ENCODE measurements at places on chromosomes 3 and 15.

DNA sequence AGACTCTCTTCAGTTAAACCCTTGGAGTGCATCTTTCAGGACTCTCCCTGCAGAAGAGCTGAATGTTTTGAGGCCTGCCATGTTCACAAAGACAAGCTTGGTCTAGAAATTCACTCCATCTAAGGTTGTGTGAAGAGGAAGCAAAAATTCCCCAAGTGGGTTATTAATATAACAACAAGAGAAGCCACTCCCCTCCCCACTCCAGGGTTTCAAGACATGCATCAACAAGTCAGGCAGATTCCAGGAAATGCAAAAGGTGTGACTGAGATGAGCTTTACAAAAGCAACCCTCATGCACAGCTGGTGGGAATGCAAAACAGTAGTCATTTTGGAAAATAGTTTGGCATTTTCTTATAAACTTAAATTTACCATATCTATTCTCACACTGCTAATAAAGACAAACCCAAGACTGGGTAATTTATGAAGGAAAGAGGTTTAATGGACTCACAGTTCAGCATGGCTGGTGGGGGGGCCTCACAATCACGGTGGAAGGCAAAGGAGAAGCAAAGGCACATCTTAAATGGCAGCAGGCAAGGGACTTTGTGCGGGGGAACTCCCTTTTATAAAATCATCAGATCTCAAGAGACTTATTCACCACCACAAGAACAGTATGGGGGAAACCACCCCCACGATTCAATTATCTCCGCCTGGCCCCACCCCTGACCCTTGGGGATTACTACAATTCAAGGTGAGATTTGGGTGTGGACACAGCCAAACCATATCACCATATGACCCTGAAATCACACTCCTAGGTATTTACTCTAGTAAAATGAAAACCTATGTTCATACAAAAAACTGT lies 31.3 kb downstream of the TARS3 start:
- DNase-seq, result no peak

GRCh38 chr15:45128971-45129639 lies 574 bp downstream of the DUOXA1 start:
- DNase-seq, result no peak

DNA sequence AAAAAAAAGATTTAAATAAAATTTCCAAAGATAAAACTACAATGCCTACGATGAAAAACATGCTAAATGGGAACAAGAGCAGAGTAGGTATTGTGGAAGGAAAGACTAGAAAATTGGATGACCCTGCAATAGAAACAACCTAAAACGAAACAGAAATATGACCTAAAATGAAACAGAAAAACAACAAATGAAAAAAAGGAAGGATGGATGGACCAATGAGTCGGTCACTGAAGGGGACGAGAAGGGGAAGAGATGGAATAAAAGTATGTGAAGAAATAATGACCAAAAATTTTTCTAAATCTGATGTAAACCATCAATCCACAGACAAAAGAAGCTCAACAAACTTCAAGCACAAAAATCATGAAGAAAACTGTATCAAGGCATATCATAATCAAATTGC lies 44.8 kb downstream of the TBC1D2B start:
- no peak for DNase-seq

- DNase-seq, result no peak
These were observed 736.8 kb downstream of the MCTP2 start for GRCh38 chr15:94968133-94968532.

GRCh38 chr3:139238281-139239030 lies 105.4 kb upstream of the MRPS22 start:
- no peak for DNase-seq

DNA sequence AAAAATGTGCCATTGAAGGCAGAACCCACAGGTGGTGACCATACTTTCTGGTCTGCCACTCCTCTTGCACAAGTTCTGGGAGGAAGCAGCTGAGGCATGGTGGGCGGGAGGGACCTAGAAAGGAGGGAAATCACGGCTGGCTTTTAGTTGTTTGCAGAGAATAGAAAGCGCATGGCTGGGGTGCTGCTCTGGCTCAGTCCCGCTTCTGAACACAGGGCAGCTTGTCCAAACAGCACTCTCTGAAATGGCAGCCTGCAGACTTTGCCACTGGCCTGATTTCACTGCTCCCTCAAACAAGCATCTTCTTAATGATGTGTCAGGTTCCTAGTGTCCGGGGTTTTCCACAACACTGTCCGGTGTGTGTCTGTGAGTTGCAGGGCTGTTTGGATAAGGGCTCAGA lies 76.7 kb downstream of the AAGAB start:
- DNase-seq, result no peak

DNA sequence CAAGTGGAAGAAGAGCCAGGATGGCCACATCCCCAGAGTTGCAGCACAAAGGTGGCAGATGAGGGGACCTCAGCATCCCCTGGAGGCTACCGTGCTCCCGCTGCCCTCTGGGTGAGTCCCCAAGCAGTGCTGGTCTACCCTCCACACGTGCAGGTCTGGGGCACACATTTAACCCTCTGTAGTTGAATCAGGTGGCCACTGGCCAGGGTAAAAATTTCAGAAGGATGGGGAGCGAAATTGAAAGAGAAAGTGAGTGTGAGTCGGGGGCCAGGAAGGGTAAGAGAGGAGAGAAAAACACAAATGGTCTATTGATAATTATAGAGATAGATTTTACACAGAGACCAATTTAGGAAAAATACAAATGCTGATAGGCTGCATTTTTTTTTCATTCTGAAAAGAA lies 139.5 kb upstream of the EIF1B start:
- DNase-seq, result no peak

DNA sequence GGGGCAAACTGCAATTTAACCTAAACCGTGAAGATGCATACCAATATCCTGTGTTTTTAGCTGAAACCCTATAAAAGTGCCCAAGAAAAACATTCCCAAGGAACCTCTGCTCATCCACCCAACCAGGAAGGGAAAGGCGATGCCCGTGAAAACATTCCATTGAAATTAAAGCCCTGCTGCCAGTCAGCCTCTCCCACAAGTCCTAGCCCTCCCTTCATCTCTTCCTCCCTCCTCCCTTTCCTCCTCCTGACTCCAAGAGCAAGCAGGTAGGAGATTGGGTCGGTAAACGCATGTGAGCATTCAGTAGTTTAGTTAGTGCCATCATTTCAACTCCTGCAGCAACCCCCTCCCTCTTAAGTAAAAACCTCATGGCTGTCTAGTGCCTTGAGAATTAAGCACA lies 27.7 kb downstream of the HES1 start:
- DNase-seq, result no peak

DNA sequence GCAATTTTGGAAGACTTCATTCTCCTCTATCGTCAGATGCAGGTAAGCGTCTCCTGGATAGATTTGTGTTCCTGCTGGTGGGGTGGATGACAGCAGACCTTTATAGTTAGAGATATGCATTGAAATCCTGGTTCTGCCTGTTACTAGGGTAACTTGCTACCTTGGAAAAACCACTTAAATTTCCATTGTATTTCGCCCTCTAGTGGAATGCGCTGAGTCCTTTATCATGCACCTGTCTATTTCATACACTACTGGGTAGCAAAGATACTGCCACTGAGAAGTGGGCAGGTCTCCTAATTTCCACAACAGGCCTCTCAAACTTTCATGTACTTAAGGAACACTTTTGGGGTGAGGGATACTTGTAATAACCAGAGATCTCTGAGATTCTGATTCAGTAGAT lies 209.5 kb upstream of the SUCLG2 start:
- no peak for DNase-seq

DNA sequence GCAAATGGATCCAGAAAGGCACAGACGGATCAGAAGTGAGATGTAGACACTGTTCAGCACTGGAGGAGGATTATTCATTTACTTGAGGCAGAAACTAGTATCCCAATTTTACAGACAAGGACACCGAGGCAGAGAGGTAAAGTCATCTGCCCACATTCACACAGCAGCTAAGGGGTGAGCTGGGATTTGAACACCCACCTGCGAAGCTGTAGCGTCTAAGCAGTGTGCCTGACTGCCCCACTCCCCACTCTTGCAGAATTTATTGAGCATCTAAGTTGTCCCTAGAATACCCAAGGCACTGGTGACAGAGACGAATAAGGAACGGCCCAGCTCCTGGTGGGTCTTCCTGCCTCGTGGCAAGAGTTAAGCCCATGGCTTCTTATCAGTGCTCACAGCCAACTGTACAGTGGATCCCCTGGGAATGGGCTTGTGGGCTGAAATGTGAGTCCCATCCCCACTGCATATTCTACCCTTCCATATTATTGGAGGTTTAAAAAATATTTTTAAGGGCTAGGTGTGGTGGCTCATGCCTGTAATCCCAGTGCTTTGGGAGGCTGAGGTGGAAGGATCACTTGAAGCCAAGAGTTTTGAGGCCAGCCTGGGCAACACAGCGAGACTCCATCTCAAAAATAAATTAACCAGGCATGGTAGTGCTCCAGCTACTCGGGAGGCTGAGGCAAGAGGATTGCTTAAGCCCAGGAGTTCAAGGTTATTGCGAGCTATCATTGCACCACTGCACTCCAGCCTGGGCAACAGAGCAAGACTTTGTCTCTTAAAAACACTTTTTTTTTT lies 77.6 kb downstream of the IQSEC1 start:
- no peak for DNase-seq

DNA sequence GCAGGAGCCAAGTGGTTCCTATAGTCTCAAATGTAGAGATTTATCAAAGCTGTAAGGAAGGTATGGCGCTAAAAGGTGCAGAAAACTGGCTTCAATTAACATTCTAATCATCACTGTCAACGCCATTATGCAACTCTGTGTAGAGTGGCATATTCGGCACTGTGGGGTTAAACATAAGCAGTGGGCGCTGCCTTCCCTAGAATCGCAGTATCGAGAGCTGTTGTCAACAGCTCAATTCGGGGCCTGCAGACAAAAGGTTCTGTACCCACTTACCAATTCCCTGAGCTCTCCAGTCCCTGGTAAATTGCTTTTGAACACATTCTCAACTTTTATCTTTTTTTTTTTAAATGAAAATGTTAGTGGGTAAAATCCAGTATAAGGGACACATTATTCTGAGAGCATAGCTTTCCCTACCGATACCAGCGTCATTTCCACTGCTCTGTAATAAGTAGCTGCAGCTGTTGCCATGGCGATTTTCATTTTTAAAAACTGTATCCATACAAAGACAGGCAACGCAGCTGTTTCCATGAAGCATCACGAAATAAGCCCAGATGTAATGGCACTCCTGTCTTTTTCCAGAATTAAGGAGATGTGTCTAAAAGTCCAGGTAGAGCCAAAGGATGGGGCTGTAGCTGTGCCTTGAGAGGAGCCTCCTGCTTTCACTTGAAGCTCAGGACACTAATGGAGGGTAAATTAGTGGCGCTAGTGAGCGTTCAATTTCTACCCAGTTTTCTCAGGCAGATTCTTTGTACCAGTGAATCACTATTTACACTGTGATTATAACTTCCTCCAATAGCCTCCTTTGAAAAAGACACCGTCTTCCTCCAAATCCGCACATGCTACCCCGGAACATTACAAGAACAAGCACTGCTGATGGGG lies 250.3 kb downstream of the SLC9A9 start:
- no peak for DNase-seq

DNA sequence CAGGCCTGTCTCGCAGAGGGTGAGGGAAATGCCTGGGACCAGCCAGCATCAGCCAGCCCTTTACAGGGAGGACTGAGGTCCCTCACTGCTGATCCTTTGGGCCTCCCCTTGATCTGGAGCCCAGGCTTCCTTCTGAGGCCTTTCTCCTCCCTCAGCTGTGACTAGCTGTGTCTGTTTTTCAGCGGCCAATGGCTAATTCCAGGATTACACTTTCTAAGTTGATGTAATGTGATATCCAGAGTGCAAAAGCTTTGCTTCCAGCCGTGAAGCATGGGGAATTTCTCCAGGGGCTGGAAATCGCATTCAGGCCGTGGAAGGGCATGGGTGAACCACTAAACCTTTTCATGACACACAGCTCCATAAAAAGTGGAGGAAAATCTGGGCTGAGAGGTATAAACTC lies 157.6 kb downstream of the SHQ1 start:
- no peak for DNase-seq

GRCh38 chr15:99138491-99138982 lies 33.7 kb downstream of the SYNM start:
- DNase-seq, result no peak

Measured in stimulated activated CD8-positive, alpha-beta memory T cell treated with anti-CD3 and anti-CD28 coated beads, Interleukin-12 subunit alpha, Interleukin-12 subunit beta, amount 100 ng/mL, for 4 hours (primary cell).